ENCODE measurements at places on chromosomes 1 and 21.

- no peak overlapping the region for H3K4me3 ChIP-seq
- H3K4me1 ChIP-seq = no peaks in the 10 kb centered on the region
- DNase-seq = no peak
Measured at GRCh38 chr1:212716161-212716560, 16.5 kb upstream of the BATF3 start.

DNA sequence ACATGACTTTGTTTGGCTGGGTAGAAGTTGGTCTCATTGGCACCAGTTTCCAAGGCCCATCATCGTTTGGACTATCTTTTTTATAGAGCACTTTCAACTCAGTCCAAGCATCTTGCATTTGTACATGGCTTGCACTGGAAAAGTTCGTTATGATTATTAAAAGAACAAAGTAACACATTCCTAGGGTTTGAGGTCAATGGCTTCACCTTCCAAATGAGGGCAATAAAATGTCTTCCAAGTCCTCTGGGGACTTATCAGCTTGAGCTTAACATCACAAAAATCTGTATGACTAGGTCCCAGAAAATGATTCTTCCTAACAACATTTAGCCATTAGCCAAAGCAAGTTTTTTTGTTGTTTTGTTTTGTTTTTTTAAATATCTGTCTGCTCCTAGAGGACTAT lies 610.8 kb downstream of the LMO4 start:
- H3K4me3 ChIP-seq = no peak overlapping the region
- no peaks in the 10 kb centered on the region for H3K4me1 ChIP-seq
- no peak overlapping the region for H3K27ac ChIP-seq
- no peaks in the 10 kb centered on the region for H3K36me3 ChIP-seq
- H3K27me3 ChIP-seq = no peaks in the 10 kb centered on the region

- no peaks in the 10 kb centered on the region for H3K36me3 ChIP-seq
- peak overlapping the region; percentile 78 for H3K4me3 ChIP-seq
- peak overlapping the region; percentile 99 for H3K27ac ChIP-seq
- peaks cover 12% of the 10 kb centered on the region for H3K4me1 ChIP-seq
Measured at GRCh38 chr1:184972315-184973055, 1.8 kb downstream of the NIBAN1 start.

DNA sequence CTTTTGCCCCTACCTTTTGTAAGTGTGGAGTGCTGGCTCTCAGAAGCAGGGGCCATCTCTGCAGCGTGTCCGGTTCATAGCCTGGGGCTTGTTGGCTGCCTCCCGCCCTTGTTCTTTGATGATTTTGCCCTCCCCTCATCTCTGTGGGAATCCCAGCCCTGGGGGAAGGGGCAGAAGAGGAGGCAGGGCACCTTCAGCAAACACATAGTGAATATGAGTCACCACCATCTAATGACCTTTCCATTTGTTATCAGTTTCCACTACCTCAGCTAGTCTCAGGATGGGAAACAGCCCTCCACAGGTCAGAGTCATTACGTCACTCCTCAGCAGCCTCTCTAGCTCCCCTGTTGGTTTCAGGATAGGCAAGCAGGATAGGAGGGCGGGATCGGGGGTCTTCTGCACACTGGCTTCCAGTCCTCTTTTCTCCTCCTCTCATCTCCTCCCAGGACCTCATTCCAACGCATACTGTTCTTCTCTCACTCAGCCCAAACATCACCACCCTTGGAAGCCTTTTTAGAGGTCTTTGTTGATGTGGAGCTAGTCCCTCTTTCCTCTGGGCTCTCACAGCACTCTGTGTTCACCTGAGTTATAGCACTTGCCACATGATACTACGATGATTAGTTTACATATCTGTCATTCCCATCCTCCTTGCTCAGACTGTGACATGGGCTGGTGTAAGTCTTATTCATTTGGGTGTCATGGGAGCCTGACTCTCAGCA lies 15.8 kb downstream of the GADD45A start:
- DNase-seq = no peak
- peak overlapping the region; percentile 1 for H3K27ac ChIP-seq
- H3K36me3 ChIP-seq = peaks cover 30% of the 10 kb centered on the region
- no peak overlapping the region for H3K4me3 ChIP-seq
- H3K27me3 ChIP-seq = no peaks in the 10 kb centered on the region
- H3K4me1 ChIP-seq = peaks cover 4% of the 10 kb centered on the region

DNA sequence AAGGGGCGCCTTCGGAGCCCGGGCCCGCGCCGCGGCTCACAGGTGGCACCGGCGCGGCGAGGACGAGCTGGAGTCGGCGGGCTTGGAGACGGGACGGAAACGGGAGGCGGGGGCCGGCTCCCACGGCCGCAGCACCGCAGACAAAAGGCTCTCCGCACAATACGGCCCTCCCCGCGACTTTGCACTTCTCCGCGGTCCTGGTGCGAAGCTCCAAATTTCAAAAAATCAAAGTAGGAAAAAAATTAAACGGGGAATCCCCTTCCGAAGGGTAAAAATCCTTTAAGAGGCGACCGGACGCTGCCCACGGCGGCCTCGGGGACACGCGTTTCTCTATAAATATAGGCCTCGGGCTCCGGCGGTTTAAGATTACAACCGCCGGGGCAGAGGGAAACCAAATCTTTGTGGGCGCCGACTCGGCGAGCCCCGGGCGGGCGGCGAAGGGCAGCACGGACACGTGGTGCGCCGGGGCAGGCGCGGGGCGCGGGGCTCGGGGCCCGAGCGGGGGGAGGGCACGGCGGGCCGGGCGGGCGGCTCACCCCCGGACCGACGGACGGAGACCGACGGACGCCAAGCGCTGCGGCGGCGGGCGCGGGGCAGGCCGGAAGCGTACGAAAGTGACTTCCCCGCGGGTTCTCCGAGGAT lies 453 bp downstream of the PABPC4 start:
- no peak for DNase-seq
- no peaks in the 10 kb centered on the region for H3K27me3 ChIP-seq
- peak overlapping the region; percentile 74 for H3K4me3 ChIP-seq
- peaks cover 22% of the 10 kb centered on the region for H3K4me1 ChIP-seq
- H3K36me3 ChIP-seq = peaks cover 15% of the 10 kb centered on the region
- peak overlapping the region; percentile 78 for H3K27ac ChIP-seq

DNA sequence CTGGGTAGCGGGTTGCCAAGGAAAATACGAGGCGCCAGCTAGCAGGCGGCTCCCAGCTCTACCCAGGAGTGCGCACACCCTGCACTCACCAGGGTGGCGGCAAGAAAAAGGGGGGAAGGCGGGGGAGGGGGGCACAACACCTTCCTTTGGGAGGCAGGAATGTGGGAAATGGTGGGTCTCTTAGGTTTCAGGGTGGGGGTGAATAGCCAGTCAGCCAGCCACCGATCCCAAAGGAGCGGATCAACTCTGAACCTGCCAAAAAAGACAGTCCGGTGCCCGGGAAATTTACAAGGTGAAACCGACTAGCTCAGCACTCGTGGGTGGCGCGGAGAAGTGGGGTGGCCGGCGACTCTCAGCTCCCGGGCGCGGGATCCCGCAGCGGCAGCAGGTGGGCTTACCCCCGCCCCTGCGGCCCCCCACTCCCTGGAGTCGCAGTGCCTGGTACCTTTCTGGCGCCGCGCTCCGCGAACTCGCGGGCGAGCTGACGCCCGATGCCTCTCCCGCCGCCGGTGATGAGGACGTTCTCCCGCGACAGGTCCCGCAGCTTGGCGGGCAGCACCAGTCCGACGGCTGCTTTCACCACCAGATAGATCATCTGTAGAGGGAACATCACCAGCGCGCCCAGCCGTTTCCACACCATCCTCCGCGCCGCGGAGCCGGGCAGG lies 1.2 kb downstream of the DHRS3 start:
- peaks cover 11% of the 10 kb centered on the region for H3K4me1 ChIP-seq
- H3K27ac ChIP-seq = peak overlapping the region; percentile 96
- H3K36me3 ChIP-seq = peaks cover 7% of the 10 kb centered on the region
- peak overlapping the region; percentile 83 for H3K4me3 ChIP-seq
- peak; percentile 73 for DNase-seq

GRCh38 chr1:6108937-6109614 lies 63.4 kb downstream of the KCNAB2 start:
- no peaks in the 10 kb centered on the region for H3K36me3 ChIP-seq
- no peaks in the 10 kb centered on the region for H3K27me3 ChIP-seq
- no peaks in the 10 kb centered on the region for H3K4me1 ChIP-seq
- H3K4me3 ChIP-seq = no peak overlapping the region
- DNase-seq = no peak
- no peak overlapping the region for H3K27ac ChIP-seq

DNA sequence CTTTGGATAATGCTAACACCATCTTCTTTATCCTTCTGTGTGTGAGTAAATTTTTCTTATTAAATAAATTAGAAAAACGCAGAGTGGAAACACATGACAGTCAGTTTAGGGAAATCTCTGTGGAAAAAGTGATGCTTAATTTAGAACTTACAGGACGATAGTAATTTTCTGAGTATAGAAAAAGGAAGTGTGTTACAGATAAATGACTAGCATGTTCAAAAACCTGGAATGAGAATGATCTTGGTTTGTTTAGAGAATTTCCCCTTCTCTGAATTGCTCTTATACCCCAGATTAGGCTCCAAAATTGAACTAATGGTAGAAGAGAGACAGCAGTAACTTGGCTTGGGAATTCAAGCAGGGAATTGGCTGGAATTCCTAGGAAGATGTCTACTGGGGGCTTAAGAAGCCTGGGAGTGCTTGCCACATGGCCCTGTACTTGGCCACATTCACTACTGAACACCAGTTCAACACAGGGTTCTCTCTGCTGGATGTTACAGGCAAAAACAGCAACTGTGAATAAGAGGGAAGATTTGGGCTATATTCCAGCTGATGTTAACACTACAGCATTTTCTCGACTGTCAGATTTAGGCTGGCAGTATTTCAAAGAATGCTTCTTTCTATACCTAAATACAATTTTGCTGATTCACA lies 1004.2 kb downstream of the TTLL7 start:
- DNase-seq = no peak
- H3K36me3 ChIP-seq = no peaks in the 10 kb centered on the region
- no peaks in the 10 kb centered on the region for H3K4me1 ChIP-seq
- no peaks in the 10 kb centered on the region for H3K27me3 ChIP-seq

DNA sequence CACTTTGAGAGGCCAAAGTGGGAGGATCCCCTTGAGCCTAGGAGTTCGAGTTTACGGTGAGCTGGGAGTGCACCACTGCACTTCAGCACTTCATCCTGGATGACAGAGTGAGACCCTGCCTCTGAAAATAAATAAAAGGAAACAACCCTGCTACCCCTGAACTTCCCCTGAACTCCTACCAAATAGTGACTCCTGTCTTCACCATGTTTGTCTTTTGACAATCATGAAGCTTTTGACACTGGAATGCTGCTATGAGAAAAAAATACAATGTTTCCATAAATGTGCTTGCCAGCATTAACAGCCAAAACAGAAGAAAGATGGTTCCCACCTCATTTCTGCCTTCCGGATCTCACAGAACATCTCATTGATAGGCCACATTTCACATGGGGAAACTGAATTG lies 10.4 kb downstream of the ZBTB8A start:
- H3K27me3 ChIP-seq = no peaks in the 10 kb centered on the region
- H3K27ac ChIP-seq = no peak overlapping the region
- H3K36me3 ChIP-seq = peaks cover 4% of the 10 kb centered on the region
- H3K4me1 ChIP-seq = no peaks in the 10 kb centered on the region
- no peak overlapping the region for H3K4me3 ChIP-seq

GRCh38 chr21:21101911-21102310 lies 103.7 kb downstream of the NCAM2 start:
- H3K27me3 ChIP-seq = no peaks in the 10 kb centered on the region
- no peak overlapping the region for H3K4me3 ChIP-seq
- H3K36me3 ChIP-seq = no peaks in the 10 kb centered on the region
- H3K27ac ChIP-seq = no peak overlapping the region

GRCh38 chr1:230423261-230423660 lies 2.9 kb downstream of the PGBD5 start:
- peaks cover 11% of the 10 kb centered on the region for H3K27me3 ChIP-seq
- no peak for DNase-seq
- H3K36me3 ChIP-seq = no peaks in the 10 kb centered on the region
- H3K4me1 ChIP-seq = peaks cover 4% of the 10 kb centered on the region

- H3K4me1 ChIP-seq = no peaks in the 10 kb centered on the region
- H3K27me3 ChIP-seq = no peaks in the 10 kb centered on the region
- no peak for DNase-seq
- no peak overlapping the region for H3K4me3 ChIP-seq
Measured at GRCh38 chr1:193229136-193229535, 42.7 kb upstream of the B3GALT2 start.

GRCh38 chr1:26094677-26095383 lies 16.8 kb upstream of the PDIK1L start:
- no peak overlapping the region for H3K4me3 ChIP-seq
- DNase-seq = no peak
- no peaks in the 10 kb centered on the region for H3K27me3 ChIP-seq
- H3K27ac ChIP-seq = no peak overlapping the region
- H3K36me3 ChIP-seq = no peaks in the 10 kb centered on the region

- no peak overlapping the region for H3K4me3 ChIP-seq
- no peaks in the 10 kb centered on the region for H3K36me3 ChIP-seq
- no peak for DNase-seq
- H3K27me3 ChIP-seq = no peaks in the 10 kb centered on the region
Measured at GRCh38 chr1:192225703-192226102, 67.4 kb downstream of the RGS18 start.
